SK-N-DZ (cell line): ENCODE measurements at places on chromosomes 13 and 19.
A peak's percentile ranks its signal among the peaks of the same experiment; 100 is the strongest.

DNA sequence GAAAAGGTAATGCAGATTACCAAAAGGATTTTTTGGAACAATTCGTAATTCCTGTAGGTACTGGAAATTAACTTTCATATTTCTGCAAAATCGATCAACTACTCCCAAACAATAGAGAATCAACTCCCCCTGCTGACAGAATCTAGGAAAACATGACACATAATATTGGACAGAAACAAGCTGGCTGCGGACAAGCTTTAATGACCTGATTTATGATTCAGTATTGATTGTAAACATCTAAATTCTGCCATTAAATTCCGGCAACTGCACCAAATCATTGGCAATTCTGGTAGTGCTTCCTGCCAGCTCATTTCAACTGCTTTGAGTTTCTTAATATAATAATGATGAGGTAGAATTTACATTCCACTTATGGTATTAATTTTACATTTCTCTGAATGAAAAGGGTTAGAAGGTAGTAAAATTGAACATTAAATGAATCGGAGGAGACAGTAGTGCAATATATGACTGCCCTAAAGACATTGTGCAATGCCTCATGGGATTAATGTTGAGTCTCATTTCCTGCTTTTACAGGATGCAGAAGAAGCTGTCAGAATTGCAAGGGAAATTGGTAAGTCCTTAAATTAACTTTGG is 146.5 kb downstream of the PCCA start:
- peak; percentile 47 for DNase-seq

GRCh38 chr19:48874303-48875135 is 2.3 kb downstream of the PPP1R15A start:
- no peak for DNase-seq

DNA sequence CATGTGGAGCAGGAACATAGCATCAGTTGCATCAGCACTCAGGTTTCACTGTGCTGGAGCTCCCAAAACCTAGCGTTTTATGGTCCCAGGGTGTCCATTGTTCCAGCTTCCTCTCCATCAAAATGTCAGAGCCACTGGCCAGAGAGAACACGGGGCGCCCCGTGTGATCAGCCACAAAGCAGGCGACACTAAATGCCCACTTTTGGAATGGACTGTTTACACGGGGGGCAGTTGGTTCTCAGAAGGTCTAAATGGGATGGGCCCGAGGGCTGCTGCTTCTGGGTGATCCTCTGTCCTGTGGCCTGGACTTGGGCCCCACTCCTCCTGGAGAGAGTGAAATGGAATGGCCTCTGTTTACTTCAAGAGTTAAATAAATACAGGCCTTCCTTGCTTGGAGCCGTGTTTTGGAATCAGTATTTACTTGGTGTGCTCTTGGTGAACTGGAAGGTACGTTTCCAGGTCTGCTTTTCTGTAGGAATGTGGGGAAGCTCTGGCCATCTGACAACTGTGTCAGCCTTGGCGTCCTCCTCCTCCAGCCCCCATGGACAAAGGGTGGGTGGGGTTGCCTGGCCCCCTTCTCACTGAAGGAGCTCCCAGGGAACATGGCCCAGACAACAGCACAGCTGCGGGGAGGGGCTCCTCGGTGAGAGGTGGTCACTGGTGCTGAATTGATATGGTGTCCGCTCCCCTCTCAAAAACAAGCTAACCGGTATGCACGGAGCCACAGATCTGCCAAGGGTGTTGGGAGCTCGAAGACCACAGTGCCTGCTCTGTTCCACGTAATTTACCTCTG is 16.1 kb upstream of the MCF2L start:
- DNase-seq = no peak

GRCh38 chr13:24491845-24492244 is 20.7 kb downstream of the PARP4 start:
- DNase-seq = no peak

- peak; percentile 32 for DNase-seq
Measured at GRCh38 chr13:113815151-113816058, 48.5 kb downstream of the GAS6 start.

GRCh38 chr19:30091456-30091855 is 149.4 kb downstream of the URI1 start:
- DNase-seq = no peak

GRCh38 chr13:74372511-74372910 is 238.3 kb upstream of the KLF12 start:
- no peak for DNase-seq

GRCh38 chr19:32566246-32566830 is 14.7 kb upstream of the PDCD5 start:
- peak; percentile 44 for DNase-seq

GRCh38 chr13:111546921-111547675 is 226.7 kb downstream of the TEX29 start:
- no peak for DNase-seq

GRCh38 chr13:29100758-29101157 is 280.6 kb downstream of the MTUS2 start:
- no peak for DNase-seq

DNA sequence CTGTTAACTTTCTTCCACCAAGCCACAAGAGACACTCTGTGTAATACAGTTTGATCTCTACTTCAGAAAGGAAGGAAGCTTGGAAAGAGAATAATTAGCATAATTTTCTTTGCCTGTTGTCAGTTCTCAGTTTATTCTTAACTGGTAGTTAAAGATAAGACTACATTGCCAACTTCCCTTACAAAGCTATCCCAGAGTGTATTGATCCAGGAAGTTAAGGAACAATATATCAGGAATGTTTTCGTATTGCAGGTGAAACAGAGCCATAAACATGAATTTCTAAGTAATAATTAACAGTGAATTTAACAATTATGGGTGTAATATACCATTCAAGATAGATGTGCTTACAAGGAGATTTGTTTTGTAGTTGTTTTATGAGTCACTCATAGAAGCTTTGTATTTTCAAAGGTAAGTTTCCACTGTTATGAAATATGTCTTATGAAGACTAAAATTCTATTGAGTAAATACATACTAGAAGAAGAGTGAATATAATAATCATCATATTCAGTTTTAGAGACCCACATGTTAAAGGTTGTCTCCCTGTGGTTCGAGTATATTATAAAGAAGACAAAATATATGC is 88.4 kb upstream of the KLF5 start:
- DNase-seq = no peak

GRCh38 chr19:35249146-35249847 is 495 bp downstream of the LSR start:
- no peak for DNase-seq

GRCh38 chr13:81929988-81930387 is 1589.1 kb upstream of the SPRY2 start:
- peak; percentile 39 for DNase-seq

DNA sequence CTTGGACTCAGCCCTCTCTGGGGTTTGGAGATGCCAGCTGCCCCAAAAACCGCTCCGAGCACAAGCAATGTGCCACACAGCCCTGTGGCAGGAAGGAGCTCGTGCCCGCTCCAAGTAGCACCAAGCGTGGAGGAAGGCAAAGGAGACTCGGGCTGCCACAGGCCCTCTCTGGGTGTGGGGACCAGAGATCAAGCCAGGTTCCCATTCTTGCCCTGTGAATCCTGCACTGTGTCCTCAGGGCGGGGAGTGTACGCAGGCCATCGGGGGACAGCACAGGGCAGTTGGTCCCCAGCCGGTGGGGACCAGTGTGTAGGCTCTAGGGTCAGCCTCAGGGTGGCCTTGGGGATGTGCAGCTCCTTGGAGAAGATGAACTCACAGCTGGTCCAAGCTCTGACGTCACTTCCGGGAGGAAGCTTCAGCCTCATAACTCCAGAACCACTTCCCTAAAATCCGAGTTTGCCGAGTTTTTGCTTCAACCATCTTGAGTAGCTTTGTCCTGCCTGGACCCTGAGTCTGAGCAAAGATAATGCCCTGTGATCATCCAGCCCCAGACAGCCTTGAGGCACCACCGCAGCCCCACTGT is 9.3 kb upstream of the CPAMD8 start:
- DNase-seq = peak; percentile 38

GRCh38 chr13:73335210-73335609 is 276.4 kb downstream of the KLF5 start:
- no peak for DNase-seq

DNA sequence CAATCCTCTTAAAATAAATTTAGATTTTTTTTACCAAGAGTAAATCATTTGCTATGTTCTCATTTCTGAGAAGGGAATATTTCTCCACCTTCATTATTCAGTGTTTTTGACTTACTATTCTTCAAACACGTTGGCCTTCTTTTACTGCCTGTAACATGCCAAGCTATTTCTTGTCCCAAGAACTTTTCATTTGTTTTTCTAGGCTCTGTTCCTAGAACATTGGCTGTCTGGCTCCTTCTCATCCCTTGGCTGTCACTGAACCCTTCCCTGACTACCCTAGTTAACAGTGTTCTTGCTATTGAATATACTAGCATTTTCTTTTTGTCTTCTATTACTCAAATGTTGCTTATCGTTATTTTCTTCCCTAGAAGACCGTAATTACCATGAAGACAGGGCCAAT is 248.1 kb downstream of the ITGBL1 start:
- DNase-seq = no peak

DNA sequence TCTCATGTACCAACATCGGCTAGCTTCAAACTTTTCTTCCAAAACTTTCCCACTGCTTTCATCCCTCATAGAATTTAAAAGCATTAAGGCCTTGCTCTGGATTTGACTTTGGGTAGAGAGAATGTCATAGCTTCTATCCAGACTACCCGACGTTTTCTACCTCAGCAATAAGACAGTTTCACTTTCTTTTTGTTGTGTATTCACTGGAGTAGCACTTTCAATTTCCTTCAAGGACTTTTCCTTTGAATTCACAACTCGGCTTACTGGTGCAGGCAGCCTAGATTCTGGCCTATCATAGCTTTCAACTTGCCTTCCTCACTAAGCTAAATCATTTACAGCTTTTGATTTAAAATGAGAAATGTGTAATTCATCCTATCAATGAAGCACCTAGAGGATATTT is 420.4 kb upstream of the GPC6 start:
- no peak for DNase-seq

DNA sequence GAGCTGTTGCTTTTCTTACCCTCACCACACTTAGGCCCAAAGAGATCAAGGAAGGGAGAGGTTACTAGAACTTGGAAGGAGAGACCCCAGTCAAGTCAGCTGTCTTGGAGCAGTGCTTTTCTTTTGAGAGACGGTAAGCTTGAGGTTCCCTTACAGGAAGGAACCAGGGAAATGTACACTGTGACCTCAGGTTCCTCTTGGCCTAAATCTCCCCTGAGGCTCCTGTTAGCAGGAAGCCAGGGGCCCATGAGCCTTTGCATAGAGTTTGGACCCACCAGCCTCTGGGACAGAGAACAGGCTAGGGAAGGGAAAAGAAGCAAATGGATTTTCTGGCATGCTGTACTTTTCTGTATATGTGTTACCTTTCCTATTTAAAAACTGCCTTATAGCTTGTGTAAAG is 5.9 kb upstream of the GPR18 start:
- no peak for DNase-seq

GRCh38 chr13:100544866-100545683 is 43.5 kb downstream of the GGACT start:
- DNase-seq = no peak

DNA sequence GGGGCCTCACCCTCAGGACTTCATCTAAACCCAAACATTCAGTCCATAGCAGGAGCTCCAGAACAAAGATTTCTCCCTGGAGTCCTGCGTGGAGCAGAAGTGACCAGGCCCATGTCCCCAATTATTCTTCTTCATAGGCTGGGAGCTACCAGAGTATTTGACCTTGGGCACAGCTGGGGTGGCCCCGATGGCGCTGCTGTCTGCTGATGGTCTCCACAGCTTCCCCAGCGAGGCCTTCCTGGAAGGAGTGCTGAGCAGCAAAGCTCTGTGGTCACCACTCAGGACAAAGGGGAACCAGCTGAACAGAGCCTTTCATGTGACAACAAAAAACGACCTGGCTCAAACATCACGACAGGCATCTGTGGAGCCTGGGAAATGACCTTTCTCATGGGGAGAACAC is 62.7 kb upstream of the ARGLU1 start:
- DNase-seq = no peak

DNA sequence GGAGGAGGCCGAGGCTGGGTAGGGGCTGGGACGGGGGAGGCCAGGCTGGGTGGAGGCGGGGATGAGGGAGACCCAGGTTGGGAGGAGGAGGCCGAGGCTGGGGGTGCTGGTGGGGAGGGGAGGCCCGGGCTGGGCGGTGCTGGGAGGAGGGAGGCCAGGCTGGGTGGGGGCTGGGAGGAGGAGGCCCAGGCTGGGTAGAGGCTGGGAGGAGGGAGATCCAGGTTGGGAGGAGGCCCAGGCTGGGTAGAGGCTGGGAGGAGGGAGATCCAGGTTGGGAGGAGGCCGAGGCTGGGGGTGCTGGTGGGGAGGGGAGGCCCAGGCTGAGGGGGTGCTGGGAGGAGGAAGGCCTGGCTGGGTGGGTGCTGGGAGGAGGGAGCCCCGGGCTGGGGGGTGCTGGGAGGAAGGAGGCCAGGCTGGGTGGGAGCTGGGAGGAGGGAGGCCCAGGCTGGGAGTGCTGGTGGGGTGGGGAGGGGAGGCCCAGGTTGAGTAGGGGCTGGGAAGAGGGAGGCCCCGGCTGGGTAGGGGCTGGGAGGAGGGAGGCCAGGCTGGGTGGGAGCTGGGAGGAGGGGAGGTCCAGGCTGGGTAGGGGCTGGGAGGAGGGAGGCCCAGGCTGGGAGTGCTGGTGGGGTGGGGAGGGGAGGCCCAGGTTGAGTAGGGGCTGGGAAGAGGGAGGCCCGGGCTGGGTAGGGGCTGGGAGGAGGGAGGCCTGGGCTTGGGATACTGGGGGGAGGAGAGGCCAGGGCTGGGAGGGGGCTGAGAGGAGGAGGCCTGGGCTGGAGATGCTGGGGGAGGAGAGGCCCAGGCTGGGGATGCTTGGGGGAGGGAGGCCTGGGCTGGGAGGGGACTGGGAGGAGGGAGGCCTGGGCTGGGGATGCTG is 10.7 kb downstream of the TPGS1 start:
- DNase-seq = peak; percentile 83

- DNase-seq = peak; percentile 40
Measured at GRCh38 chr13:59677966-59678814, 485.5 kb downstream of the DIAPH3 start.

DNA sequence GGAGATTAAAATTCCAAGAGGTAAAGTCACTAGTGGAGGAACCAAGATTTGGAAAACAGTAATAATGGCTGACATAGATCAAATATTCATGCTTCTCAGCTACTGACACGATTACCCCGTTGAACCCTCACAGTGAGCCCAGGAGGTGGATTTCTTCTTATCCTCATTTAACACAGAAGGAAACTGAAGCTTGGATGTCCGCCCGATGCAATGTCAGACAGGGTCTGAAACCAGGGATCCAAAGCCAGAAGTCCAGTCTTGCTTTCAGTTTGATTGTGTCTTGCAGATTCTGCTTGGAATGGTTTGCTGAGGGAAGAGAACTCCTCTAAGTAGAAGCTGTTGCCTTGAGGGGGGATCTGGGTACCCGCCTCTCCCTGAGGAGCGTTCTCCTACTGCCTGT is 404.7 kb downstream of the KCNRG start:
- no peak for DNase-seq

- DNase-seq = no peak
Measured at GRCh38 chr19:38918526-38918925, 6.5 kb upstream of the CCER2 start.

- no peak for DNase-seq
Measured at GRCh38 chr13:80551650-80552497, 210.9 kb upstream of the SPRY2 start.
